CD4-positive, alpha-beta T cell treated with Interferon gamma for 1 hour (primary cell): ENCODE measurements at places on chromosomes 16 and 17.

- no peak for DNase-seq
Measured at GRCh38 chr17:8147141-8147804, 4.9 kb downstream of the PER1 start.

DNA sequence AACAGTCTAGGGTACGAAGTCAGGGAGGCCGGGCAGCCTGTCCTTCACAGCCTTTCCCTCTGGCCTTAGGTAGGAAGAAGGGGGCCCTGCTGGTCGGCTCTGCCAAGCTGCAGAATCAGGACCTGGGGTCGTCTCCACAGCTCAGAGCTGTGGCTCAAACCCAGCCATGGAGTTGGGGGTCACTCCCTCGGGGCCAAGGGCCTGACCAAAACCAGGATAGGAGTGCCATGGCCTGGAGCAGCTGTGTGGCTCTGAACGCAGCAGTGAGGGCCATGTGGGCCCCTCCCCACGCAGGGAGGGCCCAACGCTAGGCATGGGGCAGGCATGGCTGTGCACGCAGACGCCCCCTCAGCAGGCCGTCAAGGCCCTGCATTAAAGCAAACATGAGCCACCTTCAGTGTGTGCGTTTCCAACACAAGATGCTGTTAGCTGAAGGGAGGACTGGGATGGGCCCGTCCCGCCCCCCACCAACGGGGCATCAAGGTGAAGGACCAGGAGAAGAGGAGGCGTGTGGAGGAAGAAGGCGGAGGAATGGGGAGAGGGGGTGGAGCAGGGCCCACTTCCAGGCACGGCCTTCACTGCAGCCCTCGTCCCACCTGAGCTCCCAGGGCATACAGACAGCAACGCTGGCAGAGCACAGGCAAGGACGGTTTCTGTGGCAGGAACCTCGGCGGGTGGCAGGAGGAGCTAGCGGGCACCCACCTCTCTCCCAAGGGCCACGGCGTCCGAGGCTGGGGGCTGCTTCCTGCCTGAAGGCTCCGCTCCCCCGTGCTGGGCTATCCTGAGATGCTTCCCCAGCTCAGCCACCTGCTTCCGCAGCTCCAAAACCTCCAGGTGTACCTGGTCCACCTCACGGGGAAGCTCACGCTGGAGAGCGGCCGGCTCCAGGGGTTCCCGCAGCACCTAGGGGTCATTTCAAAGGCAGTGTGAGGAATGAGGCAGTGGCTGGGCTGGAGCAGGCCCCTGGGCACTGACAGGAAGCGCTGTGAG lies 55.3 kb downstream of the CCDC57 start:
- DNase-seq: no peak

DNA sequence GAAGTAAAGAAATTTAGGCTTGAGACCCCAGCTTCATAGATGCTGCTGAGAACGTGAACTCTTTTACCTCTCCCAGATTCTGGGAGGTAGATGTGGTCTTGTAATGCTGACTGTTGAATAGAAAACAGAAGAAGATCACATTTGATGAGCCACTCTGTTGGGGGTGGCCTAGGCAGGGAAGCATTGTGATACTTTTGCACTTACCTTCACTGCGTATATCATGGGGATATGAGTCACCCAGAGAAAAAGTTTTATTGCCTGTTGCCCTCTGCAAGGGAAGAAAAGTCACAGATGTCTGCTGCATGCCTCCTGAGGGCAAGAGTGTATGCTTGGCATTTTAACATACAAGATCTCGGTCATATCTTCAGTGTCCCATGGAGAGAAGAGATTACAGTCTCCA lies 365.4 kb downstream of the SNX29 start:
- no peak for DNase-seq

DNA sequence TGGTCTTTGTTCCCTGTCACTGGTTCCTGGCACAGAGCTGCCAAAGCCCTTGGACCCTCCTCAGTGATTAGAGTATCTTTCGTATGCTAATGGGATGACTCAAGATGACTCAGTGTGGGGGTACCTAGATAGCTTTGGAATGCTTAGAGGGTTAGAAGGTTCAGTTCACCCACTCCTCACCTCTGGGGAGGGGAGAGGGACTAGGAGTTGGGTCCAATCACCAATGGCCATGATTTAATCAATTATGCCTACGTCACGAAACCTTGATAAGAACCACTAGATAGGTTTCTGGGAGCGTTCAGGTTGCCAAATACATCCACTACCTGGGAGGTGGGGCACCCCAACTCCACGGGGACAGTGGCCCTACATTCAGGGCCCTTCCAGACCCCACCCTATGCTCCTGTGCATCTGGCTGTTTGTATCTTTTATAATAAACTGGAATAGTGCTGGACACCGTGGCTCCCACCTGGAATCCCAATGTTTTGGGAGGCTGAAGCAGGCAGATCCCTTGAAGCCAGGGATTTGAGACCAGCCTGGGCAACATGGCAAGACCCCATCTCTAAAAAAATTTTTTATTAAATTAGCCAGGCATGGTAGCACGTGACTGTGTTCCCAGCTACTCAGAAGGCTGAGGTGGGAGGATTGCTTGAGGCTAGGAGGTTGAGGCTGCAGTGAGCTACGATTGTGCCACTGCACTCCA lies 29.2 kb upstream of the LITAF start:
- no peak for DNase-seq

DNA sequence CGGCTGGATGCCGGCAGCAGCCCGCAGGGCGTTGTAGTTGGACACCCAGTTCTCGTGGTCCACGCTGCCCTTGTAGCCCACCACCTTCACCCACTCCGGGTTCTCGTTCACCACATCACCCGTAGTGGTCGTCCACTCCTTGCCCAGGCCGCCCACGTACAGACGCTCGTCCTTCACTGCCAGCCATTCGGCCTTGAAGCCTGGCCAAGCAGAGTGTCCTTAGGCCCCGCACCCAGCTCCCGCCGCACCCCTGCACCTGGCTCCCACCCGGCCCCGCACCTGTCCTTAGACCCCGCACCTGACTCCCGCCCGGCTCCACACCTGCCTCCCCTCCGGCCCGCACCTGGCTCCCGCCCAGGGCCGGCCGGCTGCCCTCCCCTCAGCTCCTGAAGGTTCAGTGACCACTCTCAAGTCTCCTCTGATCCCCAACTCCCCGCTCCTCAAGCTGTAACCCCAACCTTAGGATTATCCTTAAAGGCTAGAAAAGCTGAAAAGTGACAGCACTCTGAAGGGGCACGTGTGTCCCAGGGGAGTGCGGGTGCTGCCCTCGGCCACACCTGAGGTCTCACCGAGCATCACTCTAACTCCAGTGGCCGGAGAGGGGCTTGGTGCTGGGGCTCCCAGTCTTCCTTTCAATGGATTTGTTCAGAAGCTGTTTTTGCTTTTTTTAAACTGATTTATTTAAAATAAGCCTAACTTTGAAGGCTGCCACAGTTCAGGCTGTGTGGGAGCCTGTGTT lies 14.4 kb downstream of the CANT1 start:
- no peak for DNase-seq

DNA sequence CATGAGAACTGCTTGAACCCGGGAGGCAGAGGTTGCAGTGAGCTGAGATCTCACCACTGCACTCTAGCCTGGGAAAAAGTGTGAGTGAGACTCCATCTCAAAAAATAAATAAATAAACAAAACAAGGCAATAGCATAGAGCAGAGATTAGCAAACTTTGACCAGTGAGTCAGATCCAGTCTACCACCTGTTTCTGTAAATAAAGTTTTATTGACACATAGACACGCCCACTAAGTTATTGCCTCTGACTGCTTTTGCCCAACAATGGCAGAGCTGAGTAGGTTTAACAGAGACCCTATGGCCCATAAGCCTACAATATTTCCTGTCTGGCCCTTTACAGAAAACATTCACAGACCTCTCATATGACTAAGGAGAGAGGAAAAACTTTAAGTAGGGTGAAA lies 44.3 kb downstream of the XYLT1 start:
- DNase-seq: no peak

DNA sequence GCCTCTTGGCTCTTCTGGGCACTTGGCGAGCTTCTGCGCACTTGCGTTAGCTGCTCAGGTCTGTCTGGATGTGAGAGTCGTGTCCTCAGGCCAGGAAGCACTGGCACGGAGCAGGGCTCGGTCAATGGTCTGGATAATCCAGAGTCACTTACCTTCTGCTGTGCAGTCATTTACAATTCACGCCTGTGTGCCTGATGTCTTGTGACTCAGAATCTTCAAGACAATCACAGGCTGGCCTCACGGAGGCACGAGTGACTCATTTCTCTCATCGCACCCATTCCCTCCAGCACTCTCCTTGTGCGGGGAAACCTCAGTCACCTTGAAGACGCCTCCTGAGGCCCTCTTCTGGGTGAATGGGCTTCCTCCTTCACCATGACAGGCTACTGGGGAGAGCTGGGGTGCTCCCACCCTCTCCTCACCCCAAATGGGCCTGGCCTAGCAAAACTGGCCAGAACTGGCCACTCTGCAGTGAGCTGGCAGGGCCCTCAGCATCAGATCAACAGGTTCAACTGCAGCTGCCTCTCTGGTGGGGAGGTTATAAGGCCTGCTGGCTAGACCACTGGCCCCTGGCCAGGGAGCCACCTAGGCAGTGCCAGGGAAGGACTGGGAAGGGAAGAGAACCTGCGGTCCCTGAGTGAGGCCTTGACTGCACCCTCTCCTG lies 1.9 kb upstream of the CAPN15 start:
- no peak for DNase-seq

GRCh38 chr17:1577182-1577581 lies 14.6 kb upstream of the PITPNA start:
- peak; percentile 81 for DNase-seq

DNA sequence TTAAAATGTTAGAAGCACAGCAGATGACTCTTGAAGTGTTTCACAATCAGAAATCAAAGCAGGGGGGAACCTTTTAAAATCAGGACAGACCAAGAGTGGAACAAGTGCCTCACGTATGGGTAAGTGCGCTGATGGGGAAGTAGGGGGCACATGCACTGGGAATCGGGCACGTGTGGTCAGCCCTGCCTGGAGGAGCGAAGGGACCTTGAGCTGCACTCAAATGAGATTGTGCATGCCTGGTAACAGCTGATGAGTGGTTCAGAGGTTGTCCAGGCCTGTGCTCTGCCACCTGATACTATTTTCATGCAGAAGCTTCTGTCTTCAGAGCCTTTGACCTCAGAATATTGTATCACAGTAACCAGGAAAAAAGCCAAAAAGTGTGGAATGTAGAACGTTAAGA lies 13.7 kb upstream of the XYLT2 start:
- DNase-seq: no peak

DNA sequence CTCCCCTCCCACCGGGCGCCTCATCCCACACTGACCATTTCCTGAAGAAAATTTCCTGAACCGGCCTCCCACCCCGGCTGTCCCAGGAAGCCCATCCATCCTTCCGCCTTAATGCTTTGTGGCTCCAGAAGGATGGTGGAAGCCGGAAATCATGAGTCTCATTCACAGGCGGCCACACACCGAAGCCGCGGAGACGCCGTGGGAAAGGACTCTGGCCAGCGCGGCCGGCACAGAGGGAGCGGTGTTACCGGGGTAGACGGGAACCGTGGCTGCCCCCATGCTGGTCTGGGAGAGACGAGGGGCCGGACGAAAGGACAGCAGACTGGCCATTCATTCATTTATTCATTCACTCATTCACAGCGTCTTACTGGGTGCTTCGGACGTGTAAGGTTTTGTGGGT lies 326.8 kb downstream of the SEC14L1 start:
- DNase-seq: no peak

DNA sequence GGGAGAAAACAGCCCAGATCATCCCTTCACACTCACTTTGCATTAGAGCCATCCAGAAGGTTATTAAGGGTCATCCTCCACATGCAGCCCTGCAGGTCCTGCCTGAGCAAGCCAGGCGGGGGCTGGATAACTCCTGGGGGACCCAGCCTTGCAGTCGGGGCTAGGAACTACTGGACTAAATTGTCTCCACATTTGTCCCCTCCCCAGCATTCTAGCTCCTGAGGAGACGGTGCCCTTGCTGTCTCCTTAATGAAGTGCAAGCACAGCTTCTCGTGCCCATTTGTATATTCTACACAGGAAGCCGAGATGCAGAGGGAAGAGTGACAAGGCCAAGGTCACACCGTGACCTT lies 185.2 kb downstream of the C16orf95 start:
- DNase-seq: no peak

GRCh38 chr16:54633943-54634362 lies 296.7 kb upstream of the IRX5 start:
- DNase-seq: no peak

DNA sequence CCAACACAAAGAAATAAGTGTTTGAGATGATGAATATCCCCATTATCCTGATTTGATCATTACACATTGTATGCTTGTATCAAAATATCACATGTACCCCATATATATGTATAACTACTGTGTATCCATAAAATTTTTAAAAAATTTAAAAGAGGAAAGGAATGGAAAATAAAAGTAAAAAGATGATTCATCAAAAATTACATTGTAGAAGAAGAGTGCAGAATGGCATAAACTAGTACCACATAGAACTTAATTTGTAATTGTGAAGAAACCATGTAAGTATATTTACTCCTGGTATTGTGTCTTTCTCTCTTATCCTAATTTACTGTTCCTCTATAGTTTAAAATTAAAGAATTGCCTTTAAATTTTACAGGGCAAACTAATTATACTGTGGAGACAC lies 11.5 kb upstream of the KRT10 start:
- DNase-seq: no peak

DNA sequence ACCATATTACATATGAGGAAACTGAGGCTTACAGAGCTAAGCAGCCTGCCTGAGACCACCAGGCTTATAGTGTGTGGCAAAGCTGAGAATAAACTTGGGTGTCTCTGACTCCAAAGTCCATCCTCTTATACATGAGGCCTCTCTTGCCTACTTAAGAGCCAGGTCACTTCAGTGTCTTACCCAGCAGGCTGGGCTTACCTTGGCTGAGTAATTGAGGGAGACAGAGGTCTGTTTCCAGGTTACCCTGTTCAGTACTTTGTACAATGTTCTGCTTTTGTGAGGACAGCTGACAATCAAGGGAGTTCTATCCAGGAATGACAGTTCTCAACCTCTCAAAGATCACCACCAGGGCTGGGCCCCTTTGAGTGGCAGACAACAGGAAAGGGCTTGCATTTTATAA lies 14.4 kb downstream of the NDUFAB1 start:
- DNase-seq: no peak

GRCh38 chr17:74531231-74531761 lies at the start of gene CD300LB:
CD300LB (minus strand) TSS chr17:74531475; CDS start chr17:74531350, 125 bp downstream.
- DNase-seq: no peak

GRCh38 chr17:16288860-16289571 lies 64.3 kb downstream of the CENPV start:
- no peak for DNase-seq

DNA sequence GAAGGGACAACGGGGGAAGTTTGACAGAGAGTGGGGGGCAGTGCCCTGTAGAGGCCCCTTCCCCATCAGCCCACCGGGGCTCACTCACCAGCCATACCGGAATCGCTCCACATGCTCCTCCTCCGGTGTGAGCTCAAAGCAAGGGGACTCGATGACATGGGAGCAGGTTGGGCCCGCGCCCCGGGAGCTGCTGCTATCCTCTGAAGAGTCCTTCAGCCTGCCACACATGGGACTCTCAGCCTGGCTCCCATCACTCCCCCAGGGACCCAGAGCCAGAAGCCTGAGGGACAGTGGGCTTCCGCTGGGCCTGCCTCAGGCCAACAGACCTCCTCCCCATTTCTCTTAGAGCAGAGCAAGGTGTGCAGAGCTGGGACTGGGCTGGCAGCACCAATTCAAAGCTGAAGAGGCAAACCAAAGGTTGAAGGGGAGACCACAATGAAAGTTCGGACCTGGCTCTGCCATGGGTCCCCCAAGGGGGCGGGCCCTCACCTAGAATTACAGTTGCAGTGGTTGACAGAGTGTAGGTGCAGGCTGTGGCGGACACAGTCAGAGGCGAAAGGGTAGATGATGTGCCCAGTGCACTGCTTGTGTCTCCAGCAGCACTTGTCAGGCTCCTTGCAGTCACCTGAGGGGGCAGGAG lies 7.3 kb downstream of the PROCA1 start:
- no peak for DNase-seq
